ENCODE measurements at places on chromosomes 16 and 17.

GRCh38 chr16:19812986-19813385 lies 71.7 kb downstream of the GPRC5B start:
- DNase-seq, result no peak

- no peak for DNase-seq
Observed at GRCh38 chr16:27822996-27823395, 240.5 kb downstream of the GSG1L start.

DNA sequence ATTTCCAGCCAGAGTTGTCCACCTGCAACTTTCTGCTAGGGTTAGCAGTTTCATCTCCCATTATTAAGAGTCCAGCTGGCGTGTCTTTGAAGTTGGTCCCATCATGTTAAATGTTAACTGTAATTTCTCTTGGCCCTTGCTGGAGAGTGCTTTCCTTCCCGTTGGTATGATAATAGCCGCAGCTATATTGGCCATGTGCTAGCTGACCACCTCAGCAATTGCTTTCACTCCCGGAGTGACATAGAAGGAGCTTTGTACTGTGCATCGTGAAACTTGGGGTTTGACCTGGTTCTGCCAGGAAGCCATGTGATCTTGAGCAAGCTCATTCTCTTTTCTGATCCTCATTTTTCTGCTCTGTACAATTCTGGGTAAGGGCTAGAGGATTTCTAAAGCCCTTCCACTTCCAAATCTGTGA lies 81.0 kb upstream of the TBX2 start:
- no peak for DNase-seq

DNA sequence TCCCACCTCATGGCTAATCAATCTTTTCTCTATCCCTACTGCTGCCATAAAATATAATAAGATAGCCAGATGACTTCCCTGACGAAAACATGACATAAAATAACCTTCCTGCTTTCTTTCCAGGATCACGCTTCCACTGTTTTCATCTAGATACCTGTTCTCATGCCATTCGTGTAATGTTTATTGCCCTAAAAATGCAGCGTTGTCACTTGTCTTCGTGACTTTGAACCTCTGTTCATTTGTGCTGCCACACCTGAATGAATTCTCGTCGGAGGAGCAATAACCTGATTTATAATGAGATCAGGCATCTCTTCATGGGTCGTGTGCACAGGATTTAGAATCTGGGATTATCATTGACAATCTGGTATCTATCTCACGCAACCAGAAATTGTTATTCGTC lies 1401.9 kb downstream of the CDH11 start:
- no peak for DNase-seq

DNA sequence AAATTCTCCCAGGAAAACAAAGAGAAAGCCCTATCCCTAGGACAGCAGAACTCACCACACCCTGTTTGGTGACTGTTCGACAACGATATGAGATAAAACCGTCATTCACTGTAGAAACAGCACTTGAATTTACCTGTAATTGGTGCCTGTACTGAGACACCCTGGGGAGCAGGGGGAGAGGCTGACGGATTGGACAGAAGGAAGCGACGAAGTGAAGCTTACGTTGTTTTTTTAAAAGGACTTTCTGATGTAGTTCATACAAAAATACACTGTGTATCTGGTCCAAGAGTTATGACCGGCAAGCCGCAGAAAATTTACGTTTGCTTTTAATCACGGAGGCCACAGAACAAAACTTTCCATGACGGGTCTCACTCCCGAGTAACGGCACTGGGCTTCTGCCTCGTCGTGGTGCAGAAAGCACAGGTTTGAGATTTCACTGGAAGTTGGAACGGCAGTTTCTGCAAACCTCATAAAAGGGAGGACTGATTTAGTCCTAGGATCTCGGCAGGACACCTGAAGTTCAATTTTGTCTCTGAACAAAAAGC lies 9.7 kb downstream of the NXN start:
- DNase-seq, result no peak

- DNase-seq, result no peak
Observed at GRCh38 chr17:66945147-66945835, 19.2 kb upstream of the CACNG4 start.

- DNase-seq, result no peak
Observed at GRCh38 chr16:8130197-8130596, 460.1 kb downstream of the TMEM114 start.

DNA sequence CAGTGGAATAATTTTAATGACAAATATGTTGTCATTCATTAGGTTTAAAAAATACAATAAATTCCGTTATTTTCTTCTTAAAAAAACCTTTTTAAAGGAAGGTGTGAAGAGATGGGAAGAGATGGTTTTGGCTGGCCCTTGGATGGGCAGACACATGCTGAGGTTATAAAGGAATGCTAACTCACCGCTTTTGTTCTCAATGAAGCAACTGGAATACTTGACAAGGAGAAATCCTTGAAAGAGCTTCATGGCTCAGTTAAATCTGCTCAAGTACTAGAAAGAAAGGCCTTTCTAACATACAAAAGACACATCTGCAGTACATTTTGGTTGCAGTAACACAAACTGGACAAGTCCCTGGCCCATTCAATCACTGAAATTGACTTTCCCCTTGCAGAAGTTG lies 158.3 kb upstream of the KCNJ16 start:
- no peak for DNase-seq

- DNase-seq, result no peak
Observed at GRCh38 chr16:77353587-77354263, 81.1 kb downstream of the ADAMTS18 start.

- no peak for DNase-seq
Observed at GRCh38 chr16:80587071-80587470, 46.3 kb downstream of the DYNLRB2 start.

DNA sequence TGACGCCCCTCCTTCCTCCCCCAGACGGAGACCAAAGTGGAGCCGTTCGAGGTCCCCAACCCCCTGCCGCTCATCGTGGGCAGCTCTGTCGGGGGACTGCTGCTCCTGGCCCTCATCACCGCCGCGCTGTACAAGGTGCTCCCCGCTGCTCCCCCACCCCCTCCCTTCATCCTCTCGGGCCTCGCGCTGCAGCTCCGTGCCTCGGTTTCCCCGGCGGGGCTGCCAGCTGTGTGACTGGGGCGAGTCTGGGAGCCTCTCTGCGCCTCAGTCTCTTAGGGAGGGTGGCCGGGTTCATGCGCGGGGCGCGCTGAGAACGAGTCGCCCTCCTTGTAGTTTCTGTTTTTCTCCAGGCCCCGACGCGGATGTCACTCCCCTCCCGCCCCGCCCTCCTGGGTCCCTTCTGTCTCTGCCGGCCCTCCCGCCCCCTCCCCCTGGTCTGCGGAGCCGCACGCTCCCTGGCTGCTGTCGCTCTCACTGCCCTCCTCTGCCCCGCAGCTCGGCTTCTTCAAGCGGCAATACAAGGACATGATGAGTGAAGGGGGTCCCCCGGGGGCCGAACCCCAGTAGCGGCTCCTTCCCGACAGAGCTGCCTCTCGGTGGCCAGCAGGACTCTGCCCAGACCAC lies 23.7 kb upstream of the ITGAX start:
- peak; percentile 34 for DNase-seq

DNA sequence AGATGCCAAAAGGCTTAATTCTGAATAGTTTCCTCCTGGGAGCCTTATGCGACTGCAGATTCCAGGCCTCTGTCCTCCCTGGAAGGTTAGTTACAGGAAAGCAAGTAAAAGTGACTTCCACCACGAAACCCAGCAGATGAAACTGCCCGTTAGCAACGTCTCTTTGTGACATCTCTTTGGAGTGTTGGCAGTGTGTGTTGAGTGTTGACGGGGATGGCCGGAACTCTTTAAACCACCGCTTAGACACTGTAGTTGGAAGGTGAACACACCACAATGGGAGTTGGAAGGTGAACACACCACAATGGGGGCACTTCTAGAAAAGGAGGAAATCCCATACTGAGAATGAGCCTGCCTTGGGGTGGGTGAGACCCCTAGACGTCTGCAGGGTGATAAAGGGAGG lies 858 bp downstream of the SKAP1 start:
- DNase-seq, result no peak

DNA sequence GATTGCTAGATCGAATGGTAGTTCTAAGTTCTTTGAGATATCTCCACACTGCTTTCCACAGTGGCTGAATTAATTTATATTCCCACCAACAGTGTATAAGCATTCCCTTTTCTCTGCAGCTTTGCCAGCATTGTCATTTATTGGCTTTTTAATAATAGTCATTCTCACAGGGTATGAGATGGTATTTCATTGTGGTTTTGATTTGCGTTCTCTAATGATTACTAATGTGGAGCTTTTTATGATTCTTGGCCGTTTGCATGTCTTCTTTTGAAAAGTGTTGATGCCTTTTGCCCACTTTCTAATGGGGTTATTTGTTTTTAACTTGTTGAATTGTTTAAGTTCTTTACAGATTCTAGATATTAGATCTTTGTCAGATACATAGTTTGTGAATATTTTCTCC lies 36.5 kb upstream of the BCAS3 start:
- no peak for DNase-seq

DNA sequence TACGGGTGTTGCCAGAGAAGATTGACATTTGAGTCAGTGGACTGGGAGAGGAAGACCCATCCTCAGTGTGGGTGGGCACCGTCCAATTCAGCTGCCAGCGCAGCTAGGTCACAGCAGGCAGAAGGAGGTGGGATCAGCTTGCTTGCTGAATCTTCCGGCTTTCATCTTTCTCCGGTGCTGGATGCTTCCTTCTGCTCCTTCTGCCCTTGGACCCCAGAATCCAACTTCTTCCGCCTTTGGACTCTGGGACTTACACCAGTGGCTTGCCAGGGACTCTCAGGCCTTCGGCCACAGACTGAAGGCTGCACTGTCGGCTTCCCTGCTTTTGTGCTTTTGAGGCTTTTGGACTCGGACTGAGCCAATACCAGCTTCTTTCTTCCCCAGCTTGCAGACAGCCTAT lies 46.1 kb upstream of the RPL38 start:
- no peak for DNase-seq

DNA sequence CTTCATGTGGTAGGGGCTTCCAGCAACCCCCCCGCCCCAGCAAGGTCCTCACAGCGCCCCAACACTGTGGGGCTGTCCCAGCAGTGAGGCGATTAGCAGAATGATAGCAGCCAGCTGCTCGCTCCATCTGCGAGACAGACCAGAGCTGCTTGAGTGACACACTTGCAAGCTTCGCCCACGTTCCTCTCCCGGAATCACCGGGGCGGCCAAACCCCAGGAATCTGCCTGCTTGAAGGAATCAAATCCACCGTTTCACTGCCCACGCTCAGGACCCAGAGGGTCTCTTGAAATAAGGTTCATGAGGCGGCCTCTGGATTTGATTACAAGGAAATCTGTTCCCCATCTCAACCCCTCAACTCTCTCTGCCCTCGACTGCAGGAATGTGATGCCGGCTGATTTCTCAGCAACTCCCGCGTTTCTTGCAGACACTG lies 356.0 kb downstream of the C16orf95 start:
- no peak for DNase-seq

DNA sequence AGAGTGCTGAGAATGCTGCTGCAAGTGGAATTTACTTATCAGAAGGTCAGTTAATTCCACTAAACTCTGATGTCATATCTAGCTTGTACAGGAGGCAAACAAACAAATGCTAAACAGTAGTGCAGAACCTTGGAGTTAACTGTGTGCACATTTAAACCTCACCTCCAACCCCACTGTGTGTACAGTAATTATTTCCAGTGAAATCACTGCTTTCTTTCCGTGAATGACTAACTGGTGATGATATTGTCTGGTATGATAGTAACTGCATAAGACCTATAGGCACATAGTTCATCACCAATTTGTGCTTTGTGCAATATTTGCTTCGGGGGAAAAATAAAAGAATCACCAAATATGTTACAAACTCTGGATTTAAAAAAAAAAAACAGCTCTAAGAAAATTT lies 492.5 kb upstream of the HSBP1 start:
- DNase-seq, result no peak

DNA sequence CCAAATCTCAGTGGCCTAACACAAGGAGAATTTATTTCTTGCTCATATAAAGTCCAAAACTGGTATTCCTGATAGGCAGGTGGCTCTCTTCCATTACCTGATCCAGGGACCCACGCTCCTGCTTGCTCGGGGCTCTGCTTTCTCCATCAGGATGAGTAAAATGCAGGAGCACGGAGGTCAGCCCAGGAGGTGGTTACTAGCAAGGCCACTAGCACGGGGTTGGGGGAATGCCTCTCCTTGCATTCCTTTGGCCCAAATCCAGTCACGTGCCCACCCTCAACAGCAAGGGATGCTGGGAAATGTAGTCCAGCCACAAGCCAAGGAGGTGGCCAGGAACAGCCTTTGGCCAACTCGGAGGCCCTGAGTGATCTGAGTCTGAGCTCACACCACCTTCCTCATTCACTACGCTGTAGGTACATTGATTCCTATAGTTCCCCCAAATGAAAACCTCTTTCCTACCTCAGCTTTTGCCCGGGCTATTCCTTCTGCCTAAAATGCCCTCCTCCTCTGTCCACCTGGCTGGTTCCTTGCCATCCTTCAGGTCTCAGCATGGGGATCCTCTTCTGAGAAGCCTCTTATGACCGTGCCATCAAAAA lies 38.3 kb upstream of the HAPSTR1 start:
- DNase-seq, result no peak

- no peak for DNase-seq
Observed at GRCh38 chr17:72426321-72426720, 305.5 kb downstream of the SOX9 start.

- peak; percentile 29 for DNase-seq
Observed at GRCh38 chr17:55420776-55421178, 858 bp downstream of the MMD start.

DNA sequence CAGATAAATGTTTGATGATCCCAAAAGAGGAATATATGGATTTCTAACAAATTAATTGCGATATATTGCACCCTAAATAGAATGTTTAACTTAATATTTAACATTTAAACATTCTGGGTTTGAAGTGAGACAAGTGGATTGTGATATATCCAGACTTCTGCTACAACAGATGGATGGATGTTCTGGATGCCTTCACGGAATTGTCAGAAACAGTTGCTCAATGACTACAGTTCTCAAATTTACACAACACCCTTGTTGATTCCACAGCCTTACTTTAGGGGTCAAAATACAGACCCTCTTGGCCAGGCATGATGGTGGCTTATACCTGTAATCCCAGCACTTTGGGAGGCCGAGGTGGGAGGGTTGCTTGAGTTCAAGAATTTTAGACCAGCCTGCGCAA lies 250.8 kb downstream of the RBFOX1 start:
- no peak for DNase-seq

- no peak for DNase-seq
Observed at GRCh38 chr17:40251576-40251975, 32.5 kb downstream of the WIPF2 start.

DNA sequence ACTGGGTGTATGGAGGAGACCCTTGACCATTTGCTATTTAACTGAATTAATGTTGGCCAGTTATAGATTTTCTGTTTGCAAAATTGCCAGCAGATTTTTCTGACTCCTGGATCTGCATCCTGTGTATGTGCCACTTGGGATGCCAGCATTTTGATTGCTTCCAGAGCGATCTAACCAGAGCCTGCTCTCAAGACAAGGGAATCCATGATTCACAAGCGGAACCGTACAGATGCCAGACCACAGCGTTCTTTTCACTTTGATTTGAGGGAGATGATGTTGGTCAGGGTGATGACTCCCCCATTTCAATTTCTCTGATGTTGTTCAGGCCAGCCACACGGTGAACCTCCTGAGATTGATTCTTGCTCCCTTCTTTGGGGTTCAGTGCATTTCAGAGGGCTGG lies 228.7 kb downstream of the CDH13 start:
- no peak for DNase-seq
